Fibroblast of villous mesenchyme (primary cell): ENCODE measurements at places on chromosomes 7 and 10. TPM values are rescaled to one million over a fixed set of nuclear protein-coding genes. Genes with fewer than 3 reads are reported as not detected.

Gene BHLHA15
- 1.3 TPM in 1 of 2 replicates, not detected in the other for total RNA-seq

Gene TMEM229A
- not detected in 2 replicates for total RNA-seq

Gene TRUB1
- total RNA-seq: 24.8 and 42.3 TPM in 2 replicates

Gene PROSER2
- 1.9 and 3.9 TPM in 2 replicates for total RNA-seq

Gene SHTN1
- total RNA-seq: 2.2 and 2.6 TPM in 2 replicates

DNA sequence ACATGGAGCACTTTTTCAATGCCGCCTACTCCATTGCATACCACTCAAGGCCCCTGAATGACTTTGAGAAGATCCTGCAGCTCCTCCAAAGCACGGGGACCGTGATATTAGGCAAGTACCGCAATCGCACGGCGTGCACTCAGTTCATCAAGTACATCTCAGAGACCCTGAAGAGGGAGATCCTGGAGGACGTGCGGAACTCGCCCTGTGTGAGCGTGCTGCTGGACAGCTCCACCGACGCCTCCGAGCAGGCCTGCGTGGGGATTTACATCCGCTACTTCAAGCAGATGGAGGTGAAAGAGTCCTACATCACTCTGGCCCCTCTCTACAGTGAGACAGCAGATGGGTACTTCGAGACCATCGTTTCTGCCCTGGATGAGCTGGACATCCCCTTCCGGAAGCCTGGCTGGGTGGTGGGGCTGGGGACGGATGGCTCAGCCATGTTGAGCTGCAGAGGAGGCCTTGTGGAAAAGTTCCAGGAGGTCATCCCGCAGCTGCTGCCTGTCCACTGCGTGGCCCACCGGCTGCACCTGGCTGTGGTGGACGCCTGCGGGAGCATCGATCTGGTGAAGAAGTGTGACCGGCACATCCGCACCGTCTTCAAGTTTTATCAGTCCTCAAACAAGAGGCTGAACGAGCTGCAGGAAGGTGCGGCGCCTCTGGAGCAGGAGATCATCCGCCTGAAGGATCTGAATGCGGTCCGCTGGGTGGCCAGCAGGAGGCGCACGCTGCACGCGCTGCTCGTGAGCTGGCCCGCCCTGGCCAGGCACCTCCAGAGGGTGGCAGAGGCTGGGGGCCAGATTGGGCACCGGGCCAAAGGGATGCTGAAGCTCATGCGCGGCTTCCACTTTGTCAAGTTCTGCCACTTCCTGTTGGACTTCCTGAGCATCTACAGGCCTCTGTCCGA, 12.7 kb upstream of the ATP6V0E2 start:
- no peak for DNase-seq

DNA sequence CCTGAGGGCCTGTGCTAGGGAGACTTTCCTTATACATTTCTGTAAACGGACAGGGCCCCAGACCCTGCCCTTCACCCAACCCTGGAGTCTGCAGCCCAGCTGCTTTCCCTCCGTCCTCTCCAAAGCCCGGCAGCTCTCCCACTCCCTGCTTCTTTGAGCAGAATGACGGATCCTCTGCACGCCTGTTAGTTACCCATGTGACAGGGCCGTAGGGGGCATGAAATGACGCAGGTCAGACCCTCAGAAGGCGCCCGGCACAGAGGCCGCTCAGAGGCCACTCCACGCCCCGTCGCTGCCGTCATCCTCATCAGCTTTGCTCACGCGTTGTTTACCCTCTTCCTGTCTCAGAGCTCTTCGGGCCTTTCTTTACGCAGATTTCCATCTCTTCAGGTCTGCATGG, 60.2 kb upstream of the MKRN1 start:
- no peak for DNase-seq

- peak; percentile 74 for DNase-seq
Observed at GRCh38 chr10:79452174-79452611, 6.8 kb upstream of the ZCCHC24 start.

GRCh38 chr7:134509010-134509409, 18.4 kb upstream of the AKR1B10 start:
- no peak for DNase-seq
